Naive B cell (primary cell): ENCODE measurements at places on chromosomes 1 and 21. TPM values are rescaled to one million over a fixed set of nuclear protein-coding genes. Genes with fewer than 3 reads are reported as not detected.

- H3K4me3 ChIP-seq: no peak overlapping the region
- no peaks in the 10 kb centered on the region for H3K36me3 ChIP-seq
- peaks cover 49% of the 10 kb centered on the region for H3K27me3 ChIP-seq
- H3K4me1 ChIP-seq: peaks cover 11% of the 10 kb centered on the region
Measured at GRCh38 chr1:116663821-116664220, 3.7 kb downstream of the IGSF3 start.

GRCh38 chr21:34635307-34635706 is 20.4 kb upstream of the RCAN1 start:
- no peaks in the 10 kb centered on the region for H3K36me3 ChIP-seq
- H3K27ac ChIP-seq: no peak overlapping the region

- peaks cover 4% of the 10 kb centered on the region for H3K4me1 ChIP-seq
- no peak overlapping the region for H3K4me3 ChIP-seq
- H3K36me3 ChIP-seq: no peaks in the 10 kb centered on the region
- H3K27me3 ChIP-seq: no peaks in the 10 kb centered on the region
- H3K27ac ChIP-seq: no peak overlapping the region
Measured at GRCh38 chr1:109768820-109769219, 5.1 kb upstream of the EPS8L3 start.

- H3K4me1 ChIP-seq: peaks cover 34% of the 10 kb centered on the region
- no peak overlapping the region for H3K4me3 ChIP-seq
- peak; percentile 42 for DNase-seq
- no peak overlapping the region for H3K27ac ChIP-seq
- H3K36me3 ChIP-seq: no peaks in the 10 kb centered on the region
Measured at GRCh38 chr1:17207046-17207445, 2.1 kb downstream of the PADI1 start.

GRCh38 chr1:203174324-203174985 is 1.2 kb downstream of the MYBPH start:
- H3K4me3 ChIP-seq: no peak overlapping the region
- peak overlapping the region; percentile 50 for H3K27ac ChIP-seq
- no peaks in the 10 kb centered on the region for H3K4me1 ChIP-seq

DNA sequence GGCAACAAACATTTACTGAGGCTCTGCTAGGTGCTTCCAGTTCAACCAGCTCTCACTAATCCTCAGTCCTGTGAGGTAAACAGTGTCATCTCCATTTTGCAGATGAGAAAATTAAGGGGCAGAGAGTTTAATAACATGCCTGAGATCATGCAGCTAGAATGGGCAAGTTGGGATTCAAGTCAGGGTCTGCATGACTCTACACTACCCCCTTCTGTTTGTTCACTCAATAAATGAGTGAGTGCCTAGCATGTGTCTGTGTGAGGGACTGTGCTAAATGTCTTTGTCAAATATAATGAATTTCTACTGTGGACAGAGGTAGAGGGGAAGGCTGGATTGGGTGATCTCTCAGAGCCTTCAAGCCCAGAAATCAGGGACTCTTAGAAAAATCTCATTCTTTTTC is 4.5 kb downstream of the PEF1 start:
- no peaks in the 10 kb centered on the region for H3K36me3 ChIP-seq
- H3K27ac ChIP-seq: no peak overlapping the region
- no peaks in the 10 kb centered on the region for H3K27me3 ChIP-seq

The EFNA3 gene
- not detected for polyA plus RNA-seq

DNA sequence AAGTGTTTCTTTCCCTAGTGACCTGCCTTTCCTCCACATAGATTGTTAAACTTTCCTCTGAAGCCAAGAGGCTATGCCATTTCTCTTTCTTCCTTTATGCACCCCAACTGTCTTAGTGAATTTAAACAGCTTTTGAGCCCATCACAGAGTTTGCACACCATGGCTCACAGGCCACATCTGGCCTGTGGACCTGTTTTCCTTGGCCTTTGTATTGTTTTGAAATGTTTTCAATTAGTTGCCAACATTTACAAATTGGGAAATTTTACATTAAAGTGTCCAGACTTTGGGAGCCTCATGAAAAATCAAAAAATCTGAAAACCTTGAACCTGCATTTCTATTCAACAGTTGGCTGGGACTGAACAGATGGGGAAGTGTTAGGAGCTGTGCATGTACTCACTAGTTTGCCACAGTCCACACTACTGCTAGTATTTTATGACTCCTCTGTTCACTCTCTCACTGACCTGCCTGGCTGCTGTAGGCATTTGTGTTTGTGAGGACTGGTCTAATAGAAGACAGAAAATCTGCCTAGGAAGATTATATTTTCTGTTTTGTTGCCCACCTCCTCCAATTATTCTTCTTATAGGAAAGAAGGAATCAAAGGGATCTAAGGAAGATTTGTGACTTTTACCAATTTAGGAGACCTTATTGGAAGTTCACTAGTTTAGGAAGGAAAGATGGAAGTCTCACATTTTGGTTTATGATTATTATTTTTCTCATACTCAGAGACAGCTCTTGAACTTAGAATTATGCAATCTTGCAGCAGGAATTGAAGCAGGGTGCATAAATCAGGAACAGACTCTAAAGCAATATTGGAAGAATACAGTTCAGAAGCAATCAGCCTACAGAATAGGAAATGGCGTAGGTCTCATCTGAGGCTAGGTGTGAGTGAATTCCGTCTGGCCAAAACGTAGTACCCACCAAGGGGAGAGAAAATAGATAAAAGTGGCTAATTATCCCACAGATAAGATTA is 134.7 kb downstream of the HLX start:
- DNase-seq: no peak
- H3K4me1 ChIP-seq: peaks cover 4% of the 10 kb centered on the region
- H3K4me3 ChIP-seq: no peak overlapping the region
- no peak overlapping the region for H3K27ac ChIP-seq
- H3K36me3 ChIP-seq: no peaks in the 10 kb centered on the region

The JUN gene
- polyA plus RNA-seq: 352 TPM

GRCh38 chr1:172320733-172321132 is 99.8 kb upstream of the C1orf105 start:
- no peak overlapping the region for H3K4me3 ChIP-seq
- DNase-seq: no peak
- no peaks in the 10 kb centered on the region for H3K27me3 ChIP-seq
- no peaks in the 10 kb centered on the region for H3K36me3 ChIP-seq
- H3K27ac ChIP-seq: no peak overlapping the region

The APOBEC4 gene
- not detected for polyA plus RNA-seq

DNA sequence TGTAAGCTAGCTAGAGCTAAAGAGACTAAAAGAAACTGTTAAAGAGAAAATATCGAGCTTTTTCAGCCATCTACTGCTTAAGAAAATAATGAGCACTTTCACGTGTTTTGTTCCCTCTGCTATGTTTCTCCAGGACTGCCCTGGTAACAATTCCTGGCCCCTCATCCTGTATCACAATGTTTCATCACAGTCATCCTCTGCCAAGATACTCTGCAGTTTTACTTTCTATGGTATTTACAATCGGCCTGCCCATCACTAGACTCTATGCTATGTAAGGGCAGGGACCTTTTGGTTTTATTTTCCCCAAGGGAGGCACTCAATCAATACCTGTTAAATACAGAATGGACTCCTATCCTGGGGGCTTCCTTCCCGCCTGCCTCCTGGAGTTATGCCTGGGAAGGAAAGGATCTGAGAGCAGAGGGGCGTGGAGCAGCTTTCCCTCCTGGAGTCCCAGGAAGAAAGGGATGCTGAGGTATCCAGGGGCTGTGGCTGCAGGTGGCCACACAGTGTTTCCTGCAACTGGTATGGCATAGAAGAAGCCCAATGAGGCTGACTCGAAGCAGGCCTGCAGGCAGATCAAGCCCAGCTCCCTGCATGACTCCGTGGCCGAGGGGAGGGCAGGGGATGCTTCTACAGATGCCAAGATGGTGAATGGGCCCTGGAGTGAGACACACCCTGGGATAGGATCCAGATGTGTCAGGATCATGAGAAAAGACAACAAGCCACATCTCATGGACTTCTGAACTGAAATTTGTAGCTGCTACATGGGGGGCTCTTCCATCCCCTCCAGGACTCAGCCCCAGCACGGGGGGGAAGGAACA is 52.9 kb downstream of the MATN1 start:
- H3K36me3 ChIP-seq: peaks cover 19% of the 10 kb centered on the region
- no peaks in the 10 kb centered on the region for H3K4me1 ChIP-seq
- H3K27me3 ChIP-seq: peaks cover 18% of the 10 kb centered on the region
- DNase-seq: no peak
- H3K27ac ChIP-seq: no peak overlapping the region

DNA sequence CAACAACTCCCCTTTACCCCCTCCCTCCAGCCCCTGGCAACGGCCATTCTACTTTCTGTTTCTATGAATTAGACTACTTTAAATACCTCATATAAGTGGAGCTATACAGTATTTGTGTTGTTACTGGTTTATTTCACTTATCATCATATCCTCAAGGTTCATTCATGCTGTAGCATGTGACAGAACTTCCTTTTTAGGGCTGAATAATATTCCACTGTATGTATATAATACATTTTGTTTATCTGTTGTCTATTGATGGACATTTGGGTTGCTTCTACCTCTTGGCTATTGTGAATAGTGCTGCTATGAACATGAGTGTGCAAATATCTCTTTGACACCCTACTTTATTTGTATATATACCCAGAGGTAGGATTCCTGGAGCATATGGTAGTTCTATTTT is 2.2 kb downstream of the NHLH1 start:
- no peak overlapping the region for H3K27ac ChIP-seq
- H3K27me3 ChIP-seq: no peaks in the 10 kb centered on the region

The SLC26A9 gene
- polyA plus RNA-seq: not detected

DNA sequence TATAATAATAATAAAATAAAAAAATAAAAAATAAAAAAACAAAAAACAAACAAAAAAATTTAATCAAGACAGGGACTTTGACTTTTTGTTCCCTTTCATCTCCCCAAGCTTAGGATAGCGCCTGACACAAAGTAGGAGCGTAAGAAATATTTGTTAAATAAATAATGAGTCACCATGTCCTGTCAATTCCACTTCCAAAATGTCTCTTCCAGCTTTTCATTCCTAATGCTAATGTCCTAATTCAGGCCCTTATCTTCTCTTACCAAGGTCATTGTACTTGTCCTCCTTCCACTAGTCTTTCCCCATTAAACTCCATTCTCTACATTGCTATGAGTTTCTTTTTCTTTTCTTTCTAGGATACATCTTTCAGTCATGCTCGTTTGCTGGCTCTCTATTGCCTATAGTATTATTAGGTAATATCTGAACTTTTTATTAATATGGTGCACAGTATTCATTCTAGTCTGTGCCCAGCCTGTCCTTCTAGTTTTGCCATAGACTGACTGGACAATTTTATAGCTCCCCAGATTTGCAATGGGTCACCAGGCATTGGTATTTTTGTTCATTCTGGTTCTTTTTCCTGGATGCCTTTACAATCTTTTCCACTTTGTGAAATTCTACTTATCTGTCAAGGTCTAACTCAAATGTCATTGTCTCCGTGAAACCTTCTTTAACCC is 11.4 kb downstream of the NEXN start:
- no peak overlapping the region for H3K27ac ChIP-seq
- no peak overlapping the region for H3K4me3 ChIP-seq
- H3K27me3 ChIP-seq: no peaks in the 10 kb centered on the region
- H3K4me1 ChIP-seq: no peaks in the 10 kb centered on the region
- DNase-seq: no peak

The KIF14 gene
- not detected for polyA plus RNA-seq

GRCh38 chr1:76876655-76877395 is 9.5 kb downstream of the ST6GALNAC5 start:
- no peak for DNase-seq
- H3K4me1 ChIP-seq: no peaks in the 10 kb centered on the region
- H3K27ac ChIP-seq: no peak overlapping the region
- no peak overlapping the region for H3K4me3 ChIP-seq

DNA sequence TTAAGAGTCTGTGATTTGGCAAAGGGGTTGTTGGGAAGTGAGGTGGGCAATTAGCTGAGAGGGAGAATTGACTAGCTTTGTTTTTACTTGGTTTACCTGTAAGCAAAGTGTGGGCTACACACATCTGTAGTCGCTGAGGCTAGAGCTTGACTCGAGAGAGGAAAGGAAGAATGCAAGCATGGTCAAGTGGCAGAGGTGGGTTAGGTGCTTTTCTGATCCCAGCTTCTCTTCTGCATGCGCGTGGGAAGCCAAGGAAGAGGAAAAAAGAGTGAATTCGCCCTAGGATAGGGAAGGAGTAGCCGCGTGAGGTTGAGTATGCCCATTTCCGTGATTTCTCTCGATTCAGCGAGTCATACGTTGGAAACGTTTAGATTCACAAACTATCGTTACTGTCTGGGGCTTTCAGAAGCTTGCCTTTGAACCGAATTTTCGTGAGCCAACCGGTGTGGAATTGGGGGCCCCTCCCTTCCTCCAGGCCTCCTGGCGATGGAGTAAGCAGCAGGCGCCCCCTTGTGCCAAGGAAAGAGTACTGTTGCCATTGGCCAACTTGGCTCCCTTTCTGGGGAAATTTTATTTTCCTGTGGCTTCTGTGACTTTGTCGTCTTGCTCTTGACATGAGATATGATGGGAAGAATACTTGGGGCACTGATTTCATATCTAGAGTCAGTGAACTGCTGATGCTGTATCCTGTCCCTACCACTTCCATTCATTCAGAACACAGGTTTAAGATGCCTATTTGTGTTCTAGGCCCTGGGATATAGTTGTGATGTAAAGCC is 1.3 kb downstream of the PIGV start:
- H3K27ac ChIP-seq: peak overlapping the region; percentile 59
- peak overlapping the region; percentile 99 for H3K4me3 ChIP-seq
- peaks cover 17% of the 10 kb centered on the region for H3K36me3 ChIP-seq
- H3K4me1 ChIP-seq: peaks cover 47% of the 10 kb centered on the region
- H3K27me3 ChIP-seq: no peaks in the 10 kb centered on the region

DNA sequence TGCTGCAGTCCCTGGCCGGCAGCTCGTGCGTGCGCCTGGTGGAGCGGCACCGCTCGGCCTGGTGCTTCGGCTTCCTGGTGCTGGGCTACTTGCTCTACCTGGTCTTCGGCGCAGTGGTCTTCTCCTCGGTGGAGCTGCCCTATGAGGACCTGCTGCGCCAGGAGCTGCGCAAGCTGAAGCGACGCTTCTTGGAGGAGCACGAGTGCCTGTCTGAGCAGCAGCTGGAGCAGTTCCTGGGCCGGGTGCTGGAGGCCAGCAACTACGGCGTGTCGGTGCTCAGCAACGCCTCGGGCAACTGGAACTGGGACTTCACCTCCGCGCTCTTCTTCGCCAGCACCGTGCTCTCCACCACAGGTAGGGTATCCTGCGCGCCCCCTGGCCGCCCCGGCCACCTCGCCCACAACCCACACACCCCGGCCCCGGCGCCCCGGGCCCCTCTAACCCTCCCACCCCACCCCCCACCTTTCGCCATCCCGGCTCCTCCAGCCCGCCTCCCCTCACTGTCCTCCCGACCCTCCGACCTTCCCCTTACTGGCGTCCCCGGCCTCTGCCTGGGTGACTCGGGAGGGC is 352 bp downstream of the KCNK1 start:
- no peaks in the 10 kb centered on the region for H3K36me3 ChIP-seq
- peaks cover 6% of the 10 kb centered on the region for H3K4me1 ChIP-seq
- no peak overlapping the region for H3K4me3 ChIP-seq
- H3K27ac ChIP-seq: no peak overlapping the region
